ENCODE measurements at places on chromosomes 1 and 21.

DNA sequence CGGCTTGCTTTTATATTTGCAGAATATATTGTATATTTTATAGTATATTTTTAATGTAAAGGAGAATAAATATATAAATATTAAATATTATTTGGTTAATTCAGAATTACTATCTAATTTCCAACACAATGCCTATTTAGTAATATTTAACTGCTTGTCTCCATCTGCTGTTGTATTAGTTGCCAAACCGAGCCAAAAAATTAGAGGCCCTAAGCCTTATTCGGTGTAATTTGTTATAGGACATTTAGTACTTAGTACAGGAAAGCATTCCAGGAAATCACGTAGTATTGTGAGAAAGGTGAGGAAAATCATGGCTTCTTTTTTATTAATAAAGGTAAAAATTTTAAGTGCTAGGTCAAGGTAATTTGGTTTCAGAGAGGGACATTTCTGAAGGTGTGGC is 93.8 kb downstream of the DNM3 start:
- no peak for DNase-seq

GRCh38 chr1:117143871-117144270 is 22.3 kb upstream of the TRIM45 start:
- DNase-seq, result no peak

DNA sequence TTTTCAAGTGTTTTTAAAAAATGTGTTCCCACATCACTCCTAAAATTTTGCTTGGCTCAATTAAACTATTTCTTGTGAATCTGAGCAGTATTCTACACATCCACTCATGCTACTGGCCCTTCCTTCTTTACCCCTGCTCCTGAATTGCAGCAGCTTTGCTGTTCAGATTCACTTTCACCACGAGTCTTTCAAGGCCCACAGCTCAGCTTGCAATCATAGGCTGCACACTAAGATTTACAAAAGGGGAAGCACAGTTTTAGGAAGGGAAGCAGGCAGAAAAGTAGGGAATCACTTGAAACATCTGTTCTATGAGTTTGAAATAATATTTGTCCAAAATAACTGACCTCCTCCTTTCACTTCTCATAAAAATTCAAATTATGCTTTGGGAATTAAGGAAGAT is 70.9 kb upstream of the EDEM3 start:
- no peak for DNase-seq

DNA sequence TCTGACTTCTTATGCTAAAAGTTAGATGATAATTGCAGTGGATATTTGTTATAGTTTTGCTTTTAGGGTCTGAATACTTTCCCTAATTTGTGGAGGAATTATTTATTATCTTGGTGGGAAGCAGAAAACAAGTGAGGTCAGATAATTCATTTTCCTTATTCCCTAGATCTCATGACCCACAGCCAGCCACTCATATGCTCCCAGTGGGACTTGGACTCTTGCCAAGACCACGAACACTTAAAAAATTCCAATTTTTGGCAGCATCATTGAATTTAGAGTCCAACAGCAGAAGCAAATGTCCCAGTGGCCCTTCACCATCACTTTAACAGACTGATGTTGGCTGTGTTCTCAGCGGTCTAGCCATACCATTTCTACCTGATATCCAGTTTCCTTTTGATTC is 204.2 kb downstream of the HMCN1 start:
- DNase-seq, result no peak

DNA sequence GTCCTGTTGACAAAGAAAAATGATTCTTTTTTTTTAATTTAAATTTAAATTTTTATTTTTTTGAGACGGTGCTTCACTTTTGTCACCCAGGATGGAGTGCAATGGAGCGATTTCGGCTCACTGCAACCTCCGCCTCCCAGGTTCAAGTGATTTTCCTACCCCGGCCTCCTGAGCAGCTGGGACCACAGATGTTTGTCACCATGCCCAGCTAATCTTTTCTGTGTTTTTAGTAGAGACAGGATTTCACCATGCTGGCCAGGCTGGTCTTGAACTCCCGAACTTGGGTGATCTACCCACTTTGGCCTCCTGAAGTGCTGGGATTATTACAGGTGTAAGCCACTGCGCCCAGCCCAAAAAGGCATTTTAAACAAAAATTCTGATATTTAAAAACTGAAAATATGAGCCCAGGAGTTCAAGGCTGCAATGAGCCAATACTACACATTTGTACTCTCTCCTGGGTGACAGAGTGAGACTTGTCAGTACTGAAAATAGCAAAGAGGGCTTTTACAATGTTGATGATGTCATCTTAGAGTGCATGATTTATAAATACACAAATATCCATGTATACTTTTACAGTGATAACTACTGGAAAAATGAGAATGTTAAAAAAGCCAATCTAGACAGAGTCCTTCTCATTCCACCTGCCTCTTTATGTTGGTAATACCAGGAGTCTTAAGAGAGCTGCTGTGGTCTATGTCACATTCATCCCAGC is 56.0 kb upstream of the STUM start:
- no peak for DNase-seq

DNA sequence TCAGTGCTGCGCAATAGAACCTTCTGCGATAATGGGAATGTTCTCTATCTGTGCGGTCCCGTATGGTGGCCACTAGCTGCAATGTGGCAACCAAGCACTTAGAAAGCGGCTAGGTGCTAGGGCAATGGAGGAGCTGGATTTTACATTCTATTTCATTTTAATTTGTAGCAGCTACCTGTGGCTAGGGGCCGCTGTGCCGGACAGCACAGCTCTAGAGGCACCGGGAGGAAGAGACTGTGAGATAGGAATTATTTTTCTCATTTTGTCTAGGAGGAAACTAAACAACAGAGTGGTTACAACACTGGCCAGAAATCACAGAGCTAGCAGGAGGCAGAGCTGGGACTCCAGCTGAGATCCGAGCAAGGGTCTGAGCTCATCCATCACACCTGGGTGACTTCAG is 130.6 kb upstream of the CD34 start:
- DNase-seq, result no peak

- DNase-seq, result no peak
These were observed 89.5 kb upstream of the PGBD5 start for GRCh38 chr1:230515451-230516145.

- peak; percentile 35 for DNase-seq
These were observed 130.1 kb upstream of the MAP1LC3C start for GRCh38 chr1:242128951-242129502.

GRCh38 chr1:90370686-90371447 is 346.2 kb downstream of the BARHL2 start:
- peak; percentile 34 for DNase-seq

DNA sequence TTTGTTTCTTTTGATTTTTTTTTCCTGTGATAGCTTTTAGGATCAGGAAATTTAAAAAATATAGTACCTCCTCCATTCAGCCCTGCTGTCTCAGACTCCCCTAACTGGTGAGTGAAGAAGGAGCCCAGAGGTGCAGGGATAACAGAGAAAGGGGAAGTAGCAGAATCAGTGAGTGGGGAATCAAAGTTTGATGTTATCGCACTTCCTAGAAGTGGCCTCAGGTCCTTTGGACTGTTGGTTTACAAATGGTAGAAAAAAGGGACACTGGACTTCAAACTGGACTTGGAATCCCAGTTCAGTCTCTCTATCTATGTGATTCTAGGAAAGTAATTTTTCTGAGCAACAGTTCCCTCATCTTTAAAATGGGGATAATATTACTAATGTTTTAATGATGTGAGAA is 99.5 kb downstream of the FGGY start:
- no peak for DNase-seq

DNA sequence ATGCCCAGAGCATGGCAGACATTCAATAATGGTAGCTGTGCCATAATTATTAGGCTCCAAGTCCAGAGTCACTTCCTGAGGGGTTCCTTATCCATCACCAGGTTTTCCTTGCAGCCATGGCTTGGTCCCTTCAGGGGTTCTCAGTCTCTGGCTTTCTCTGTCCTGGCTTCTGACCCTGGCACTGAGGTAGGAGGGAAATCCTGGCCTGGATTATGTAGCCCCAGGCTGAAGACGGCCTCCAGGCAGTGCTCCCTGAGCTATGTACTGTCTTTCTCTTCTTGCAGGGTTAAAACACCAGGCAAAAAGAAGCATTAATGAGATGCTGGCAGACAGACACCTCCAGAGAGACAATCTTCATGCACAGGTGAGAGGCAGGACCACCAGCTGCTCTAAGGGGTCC is 9.5 kb upstream of the PADI3 start:
- DNase-seq, result peak; percentile 86

DNA sequence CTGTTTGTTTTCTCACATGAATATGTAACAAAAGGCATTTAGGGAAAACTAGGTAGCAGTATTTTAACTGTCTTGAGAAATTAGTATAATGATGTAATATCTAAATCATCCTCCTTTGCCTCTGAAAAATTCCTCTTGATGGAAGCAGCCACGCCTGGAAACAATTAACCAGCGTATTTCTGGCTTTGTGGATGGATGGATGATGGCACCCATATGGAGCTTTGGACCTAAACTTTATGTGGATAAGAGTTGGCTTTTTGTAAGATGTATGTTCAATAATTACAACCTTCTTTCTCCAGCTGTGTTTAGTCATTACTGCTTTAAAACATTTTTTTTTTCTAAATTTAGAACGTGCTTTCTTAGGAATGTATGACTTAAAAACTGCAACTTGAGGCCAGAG is 12.7 kb downstream of the CDCA8 start:
- DNase-seq, result no peak

- DNase-seq, result no peak
These were observed 16.9 kb downstream of the PTPRF start for GRCh38 chr1:43547538-43548072.

- DNase-seq, result no peak
These were observed 3.6 kb upstream of the FHAD1 start for GRCh38 chr1:15243275-15244043.

DNA sequence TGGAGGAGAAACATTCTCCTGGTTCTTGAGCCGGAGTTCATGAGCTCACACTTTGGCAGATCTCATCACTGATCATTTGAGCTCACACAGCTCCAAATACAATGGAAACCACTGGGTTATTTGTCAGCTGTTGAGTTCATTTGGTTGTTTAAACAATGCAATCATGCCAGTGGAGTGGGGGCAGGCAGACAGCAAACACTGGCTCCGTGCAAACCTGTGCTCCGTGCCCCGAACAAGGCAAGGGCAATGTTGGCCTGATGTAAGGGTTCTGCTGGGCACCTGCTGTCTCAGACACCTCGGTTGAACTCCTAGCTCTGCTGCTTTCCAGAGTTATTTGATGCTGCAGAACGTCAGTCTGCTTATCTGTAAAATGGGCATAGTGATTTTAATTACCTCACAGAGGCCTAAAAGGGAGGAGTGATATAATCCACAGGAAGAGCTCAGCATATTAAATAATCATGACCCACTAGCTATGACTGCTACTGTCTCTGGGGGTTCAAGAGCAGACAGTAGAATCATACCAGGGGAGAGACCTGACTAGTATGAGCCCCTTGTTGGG is 20.0 kb upstream of the CLIC6 start:
- no peak for DNase-seq

DNA sequence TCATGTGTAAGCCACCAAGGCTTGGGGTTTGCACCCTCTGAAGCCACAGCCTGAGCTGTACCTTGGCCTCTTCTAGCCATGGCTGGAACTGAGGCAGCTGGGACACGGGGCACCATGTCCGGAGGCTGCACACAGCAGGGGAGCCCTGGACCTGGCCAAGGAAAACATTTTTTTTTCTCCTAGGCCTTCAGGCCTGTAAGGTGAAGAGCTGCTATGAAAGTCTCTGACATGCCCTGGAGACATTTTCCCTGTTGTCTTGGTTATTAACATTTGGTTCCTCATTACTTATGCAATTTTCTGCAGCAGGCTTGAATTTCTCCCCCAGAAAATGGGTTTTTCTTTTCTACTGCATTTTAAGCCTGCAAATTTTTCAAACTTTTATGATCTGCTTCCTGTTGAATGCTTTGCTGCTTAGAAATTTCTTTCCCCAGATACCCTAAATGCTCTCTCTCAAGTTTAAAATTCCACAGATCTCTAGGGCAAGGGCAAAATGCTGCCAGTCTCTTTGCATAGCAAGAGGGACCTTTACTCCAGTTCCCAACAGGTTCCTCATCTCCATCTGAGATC is 295.8 kb downstream of the LTN1 start:
- no peak for DNase-seq

DNA sequence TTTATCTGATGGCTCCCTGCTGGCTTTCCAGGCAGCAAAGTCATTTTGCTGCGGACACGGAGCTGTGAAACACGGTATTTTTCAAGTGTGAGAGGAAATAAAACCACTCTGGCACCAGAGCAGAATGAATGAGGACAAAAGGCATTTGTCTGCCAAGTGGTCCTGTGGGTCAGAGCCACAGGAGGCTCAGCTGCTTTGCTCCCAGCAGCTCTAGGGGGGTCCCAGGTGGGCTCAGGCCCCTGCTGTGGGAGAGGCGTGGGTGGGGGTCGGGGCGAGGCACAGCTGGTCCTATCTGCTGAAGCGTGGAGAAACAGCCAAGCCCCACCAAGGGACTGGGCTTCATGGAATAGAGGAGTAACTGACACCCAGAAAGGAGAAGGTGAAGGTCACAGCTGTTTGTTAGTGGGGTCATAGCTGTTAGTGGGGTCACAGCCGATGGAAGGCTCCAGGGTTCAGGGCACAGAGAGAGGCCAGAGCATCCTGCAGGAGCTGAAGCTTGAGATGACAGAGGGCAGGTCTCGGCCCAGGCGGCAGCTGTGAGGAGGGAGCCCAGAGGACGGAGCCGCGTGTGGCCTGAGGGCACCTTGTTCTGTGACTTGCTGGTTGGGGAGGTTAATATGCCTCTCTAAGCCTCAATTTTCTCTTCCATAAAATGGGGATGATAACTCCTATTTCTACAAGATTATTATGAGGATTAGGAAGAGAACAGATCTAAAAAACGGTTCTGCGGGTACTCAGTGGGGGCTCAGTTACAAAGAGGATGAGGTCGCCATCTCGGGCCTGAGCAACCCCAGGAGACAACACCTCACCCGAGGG is 7.1 kb downstream of the KIF17 start:
- no peak for DNase-seq

GRCh38 chr1:14598007-14598497 is 433 bp upstream of the KAZN start:
- no peak for DNase-seq

DNA sequence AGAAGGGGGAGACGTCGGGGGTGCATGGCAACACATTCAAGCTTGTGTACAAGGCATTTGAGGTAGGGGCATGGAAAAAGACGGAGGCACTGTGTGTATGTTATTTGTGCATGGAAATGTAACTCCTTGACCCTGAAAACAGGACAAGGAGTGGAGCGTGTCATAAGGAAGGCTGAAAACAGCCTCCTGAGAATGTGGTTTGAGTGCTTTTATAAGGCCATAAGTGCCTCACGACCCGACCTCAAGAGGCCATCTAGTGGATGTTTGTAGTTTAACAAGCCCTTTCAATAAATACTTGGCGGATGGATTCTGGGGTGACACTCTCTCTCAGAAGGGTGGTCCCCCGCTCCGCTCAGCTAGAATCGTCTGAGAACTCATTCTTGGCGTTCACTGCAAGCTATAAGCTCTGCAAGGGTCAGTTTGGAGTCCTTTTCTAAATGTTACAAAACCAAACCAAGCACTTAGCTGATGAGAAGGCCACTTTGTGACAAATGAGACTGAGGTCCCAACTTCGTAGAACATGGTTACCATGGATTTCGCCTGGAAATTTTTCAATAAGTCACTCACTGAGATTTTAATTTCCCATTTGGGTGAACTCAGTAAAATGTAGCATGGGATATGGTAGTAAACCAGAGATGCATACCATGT is 38.8 kb upstream of the CLCA4 start:
- peak; percentile 46 for DNase-seq

- DNase-seq, result no peak
These were observed 16.4 kb upstream of the ATP1A4 start for GRCh38 chr1:160134791-160135572.
